H1 (cell line): ENCODE measurements at places on chromosomes 11 and 22.

DNA sequence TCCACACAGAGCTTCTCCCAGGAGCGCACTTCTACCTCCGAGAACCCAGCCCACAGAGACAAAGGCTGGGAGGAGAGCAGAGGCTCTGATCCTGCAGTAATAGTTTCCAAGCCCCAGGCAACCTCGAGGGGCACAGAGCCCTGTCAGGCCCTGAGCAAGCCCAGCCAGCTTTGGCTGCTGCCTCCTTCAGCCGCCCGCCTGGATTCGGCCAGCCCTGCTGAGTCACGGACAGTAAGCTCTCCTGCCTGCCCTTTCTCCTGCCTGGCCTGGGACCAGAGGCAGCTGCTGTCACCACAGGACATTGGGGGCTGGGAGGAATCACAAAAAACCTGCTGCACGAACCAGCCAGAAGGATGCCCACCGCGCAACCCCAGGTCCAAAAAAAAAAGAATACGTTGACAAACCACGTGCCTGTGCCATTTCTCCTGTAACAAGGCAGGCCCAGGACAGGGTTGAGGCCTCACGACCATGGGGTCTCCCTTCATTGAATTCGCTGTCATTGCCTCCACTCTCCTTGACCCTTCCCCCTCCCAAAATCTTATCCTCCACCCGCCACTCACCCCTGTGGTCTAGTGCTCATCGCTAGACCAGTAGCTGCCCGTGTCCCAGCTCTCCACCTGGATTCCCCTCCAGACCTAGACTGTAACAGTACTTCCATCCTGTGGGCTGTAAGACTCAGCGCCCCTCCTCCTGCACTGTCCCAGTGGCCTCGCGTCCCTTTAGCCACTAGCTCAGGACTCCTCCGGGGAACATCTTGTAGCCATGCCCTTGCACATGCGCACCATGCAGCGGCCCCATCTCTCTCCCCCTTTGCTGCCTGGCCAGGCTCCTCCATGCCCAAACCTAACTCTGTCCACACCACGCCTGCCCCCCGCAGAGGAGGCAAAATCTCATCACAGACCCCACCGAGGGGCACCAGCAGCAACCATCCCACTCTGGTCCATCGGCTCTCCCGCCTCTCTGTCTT, 7.4 kb upstream of the SLC22A12 start:
- DNase-seq, result no peak

DNA sequence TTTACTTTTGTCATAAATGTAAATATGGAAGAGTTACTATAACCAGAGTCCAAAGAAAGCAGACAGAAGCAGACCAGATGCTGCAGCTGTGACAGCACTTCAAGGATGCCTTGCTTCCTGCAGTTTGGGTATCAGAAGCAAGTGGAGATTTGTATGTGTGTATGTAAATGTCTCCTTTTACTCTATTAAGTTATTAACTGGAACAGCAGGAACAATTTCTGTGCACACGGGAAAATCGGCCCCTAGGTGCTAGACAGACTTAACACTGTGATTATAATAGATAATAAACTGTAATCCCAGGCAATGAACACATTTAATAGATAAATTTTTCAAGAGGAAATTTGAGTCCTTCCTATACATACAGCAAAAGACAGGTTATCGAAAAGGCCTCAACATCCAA, 178.6 kb upstream of the PITPNB start:
- no peak for DNase-seq

GRCh38 chr11:17395554-17395961, 7.1 kb upstream of the KCNJ11 start:
- DNase-seq, result no peak

GRCh38 chr11:116176484-116177005, 596.2 kb downstream of the BUD13 start:
- no peak for DNase-seq

DNA sequence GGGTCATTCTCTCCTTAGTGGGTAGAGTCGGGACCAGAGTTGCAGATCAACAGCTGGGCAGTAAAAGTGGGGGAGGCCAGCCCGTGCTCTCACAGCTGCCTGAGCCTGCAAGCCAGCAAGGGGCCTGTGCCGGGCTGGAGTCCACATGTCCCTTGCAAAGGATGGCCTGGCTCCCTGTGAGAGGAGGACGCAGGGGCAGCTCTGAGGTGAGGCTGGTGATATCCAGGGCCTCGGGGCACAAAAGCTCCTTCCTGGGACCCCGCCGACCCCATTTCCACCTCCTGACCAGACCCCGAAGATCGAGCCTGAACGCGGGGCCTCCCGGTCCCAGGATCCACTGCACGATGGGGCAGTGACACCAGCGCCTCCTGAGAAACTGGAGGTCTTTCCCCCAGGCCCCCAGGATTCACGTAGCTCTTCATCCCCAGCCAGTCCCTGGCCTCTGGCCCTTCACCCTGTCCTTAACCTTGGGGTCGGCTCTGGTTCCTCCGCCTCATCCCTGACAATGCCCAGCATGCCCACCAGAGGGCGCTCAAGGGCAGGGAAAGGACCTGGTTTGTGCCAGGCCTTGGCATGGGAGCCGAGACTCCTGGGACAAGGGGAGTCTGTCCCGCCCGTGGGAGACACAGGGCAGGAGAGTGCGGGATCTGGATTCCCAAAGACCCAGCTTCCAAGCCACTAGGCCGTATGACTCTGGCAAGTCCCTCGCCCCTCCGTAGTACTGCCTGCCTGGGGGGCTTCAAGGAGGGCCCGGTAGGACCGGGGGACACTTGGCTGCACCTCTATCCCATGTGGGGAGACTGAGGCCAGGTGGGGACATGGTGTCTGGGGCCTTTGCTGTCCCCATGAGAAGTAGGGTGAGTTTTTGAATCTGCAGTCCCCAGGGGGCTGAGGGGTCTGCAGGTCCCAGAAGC, 17.8 kb upstream of the WNT7B start:
- DNase-seq, result peak; percentile 100

DNA sequence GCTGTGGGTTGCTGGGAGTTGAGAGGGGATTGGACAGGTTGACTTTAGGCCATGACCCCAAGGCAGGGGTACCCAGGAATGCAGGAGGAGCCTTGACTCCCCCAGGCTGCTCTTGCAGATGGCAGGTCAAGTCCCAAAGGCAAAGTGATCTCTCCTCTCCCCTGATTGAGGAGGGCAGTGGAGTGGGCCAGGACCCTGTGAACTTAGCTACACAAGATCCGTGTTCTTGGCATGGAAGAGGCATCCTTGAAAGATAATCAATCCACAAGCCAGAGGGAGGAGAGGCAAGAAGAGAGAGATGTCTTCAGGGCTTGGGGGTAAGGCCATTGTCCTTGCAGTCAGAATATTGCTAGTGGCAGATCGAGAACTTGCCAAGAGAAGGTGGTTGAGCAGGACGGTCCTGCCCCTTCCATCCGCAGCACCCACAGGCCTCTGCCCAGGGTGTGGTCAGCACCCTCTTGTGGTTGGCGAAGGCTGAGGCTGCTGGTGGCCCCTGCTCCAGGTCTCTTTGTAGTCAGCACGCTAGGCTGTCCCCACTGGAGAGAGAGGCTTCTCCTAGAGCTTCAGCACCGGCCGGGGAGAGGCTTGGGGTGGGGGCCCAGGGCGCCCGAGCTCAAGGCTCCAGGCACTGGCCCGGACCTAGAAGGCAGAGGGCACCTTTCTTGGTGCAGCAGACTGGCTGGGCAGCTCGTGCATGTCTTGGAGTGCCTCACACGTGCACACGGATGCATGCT, 45.4 kb downstream of the KCNC1 start:
- no peak for DNase-seq

- DNase-seq, result no peak
These were observed 23.3 kb upstream of the RRM1 start for GRCh38 chr11:4071325-4071724.

- DNase-seq, result no peak
These were observed 1.2 kb upstream of the ASCL2 start for GRCh38 chr11:2271327-2272227.

GRCh38 chr22:19904174-19904856, 37.3 kb upstream of the COMT start:
- DNase-seq, result no peak

DNA sequence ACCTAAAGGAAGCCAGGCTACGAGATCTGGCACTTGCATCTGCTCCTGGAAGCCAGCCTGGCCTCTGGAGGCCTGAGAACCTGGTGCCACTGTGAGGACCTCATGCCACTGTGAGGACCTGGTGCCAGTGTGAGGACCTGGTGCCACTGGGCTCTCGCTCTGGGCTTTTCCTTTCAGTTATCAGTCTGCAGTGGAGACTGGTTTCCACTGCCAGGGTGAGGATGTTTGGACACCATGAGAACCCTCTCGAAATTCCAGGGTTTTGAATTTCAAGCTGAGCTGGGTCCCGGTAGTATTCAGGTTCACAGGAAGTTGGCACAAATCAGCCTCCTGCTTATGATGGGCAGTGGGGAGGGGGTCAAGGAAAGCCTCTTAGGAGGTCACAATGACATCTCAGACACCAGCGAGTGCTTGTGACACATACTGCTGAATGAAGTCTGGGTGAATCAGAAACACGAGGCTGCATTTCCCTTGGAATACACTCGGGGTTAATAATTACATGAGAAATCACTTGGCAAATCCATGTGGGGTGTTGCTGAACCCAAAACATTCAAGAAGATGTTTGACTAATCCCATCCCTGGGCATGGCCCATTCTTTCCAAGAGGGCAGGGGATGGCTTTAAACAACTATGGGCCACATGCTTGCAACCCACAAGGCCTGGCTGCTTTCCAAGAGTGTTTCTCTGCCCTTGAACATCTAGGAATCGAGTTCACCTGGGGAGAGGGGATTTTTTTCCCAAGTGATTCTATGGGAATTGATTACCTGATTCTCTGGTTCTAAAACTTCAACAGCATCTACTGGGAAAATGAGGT, 60.2 kb downstream of the LINC01488 start:
- DNase-seq, result no peak

DNA sequence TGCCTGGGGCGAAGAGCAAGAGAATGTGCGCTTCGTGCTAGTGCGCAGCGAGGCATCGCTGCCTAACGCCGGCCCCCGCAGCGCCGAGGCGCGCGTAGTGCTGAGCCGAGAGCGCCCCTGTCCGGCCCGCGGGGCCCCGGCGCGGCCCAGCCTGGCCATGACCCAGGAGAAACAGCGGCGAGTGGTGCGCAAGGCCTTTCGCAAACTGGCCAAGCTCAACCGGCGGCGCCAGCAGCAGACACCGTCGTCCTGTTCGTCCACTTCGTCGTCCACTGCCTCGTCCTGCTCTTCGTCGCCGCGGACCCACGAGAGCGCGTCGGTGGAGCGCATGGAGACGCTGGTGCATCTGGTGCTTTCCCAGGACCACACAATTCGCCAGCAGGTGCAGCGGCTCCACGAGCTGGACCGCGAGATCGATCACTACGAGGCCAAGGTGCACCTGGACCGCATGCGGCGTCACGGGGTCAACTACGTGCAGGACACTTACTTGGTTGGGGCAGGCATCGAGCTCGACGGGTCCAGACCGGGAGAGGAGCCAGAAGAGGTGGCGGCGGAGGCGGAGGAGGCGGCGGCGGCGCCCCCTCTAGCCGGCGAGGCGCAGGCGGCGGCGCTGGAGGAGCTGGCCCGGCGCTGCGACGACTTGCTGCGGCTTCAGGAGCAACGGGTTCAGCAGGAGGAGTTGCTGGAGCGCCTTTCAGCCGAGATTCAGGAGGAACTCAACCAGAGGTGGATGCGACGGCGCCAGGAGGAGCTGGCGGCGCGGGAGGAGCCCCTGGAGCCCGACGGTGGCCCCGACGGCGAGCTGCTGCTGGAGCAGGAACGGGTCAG, 1.0 kb downstream of the RASSF10 start:
- DNase-seq, result peak; percentile 84

DNA sequence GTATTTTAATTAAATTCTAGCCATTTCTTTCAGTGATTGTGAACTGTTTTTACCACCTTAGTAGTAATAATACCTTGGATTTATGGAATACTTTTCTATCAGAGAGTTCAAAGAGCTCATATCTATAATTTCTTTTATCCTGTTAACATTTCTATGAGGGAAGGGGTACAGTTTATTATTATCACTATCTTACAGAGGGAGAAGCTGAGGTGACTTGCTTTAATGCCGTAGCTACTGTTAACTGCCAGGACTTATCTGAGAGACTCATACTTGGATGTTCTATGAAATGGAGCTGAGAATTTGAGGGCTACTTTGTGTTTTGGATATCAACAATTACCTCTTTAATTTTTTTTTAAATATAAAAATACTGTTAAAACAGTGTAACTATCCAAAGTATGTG, 3.3 kb downstream of the REXO2 start:
- DNase-seq, result no peak

DNA sequence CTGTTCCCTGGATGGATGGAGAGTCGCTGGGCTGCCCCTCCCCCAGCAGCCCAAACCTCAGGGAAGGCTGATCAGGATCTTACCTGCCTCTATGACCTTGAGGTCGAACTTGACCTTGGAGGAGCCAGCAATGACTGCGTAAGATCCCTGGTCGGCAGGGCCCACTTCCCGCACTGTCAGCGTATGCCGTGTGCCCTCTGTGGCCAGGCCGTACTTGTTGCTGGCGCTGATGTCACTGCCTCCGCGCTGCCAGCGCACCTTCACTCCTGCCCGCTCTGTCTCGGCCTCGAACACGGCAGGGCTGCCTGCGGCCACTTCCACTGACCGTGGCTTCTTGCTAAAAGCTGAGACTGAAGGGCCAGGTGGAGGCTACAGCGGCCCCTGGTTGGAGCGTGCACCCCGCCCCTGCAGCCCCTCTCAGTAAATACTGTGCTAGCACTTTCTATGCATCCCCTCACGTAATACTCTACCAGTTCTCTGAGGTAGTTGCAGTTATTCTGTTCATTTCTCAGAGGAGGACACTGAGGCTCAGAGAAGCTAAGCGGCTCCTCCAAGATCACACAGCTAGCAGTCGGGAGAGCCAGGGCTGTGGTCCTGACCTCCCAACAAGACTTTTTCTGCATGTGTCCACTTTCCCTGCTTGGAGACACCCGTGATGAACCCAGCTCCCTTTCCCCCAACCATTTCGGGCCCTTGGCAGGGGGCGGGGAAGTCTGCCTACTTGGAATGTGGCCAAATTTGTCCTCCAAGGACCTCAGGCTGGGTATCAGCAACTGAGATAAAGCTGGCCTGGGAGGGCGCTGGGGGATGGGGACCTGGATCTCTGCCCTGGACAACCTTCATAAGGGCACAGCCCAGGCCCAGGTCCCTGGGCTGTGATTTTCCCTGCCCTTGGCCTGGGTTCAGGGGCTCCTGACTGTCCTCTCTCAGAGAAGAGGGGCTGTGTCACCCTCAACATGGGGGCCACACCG, 1.1 kb downstream of the MYBPC3 start:
- DNase-seq, result no peak

DNA sequence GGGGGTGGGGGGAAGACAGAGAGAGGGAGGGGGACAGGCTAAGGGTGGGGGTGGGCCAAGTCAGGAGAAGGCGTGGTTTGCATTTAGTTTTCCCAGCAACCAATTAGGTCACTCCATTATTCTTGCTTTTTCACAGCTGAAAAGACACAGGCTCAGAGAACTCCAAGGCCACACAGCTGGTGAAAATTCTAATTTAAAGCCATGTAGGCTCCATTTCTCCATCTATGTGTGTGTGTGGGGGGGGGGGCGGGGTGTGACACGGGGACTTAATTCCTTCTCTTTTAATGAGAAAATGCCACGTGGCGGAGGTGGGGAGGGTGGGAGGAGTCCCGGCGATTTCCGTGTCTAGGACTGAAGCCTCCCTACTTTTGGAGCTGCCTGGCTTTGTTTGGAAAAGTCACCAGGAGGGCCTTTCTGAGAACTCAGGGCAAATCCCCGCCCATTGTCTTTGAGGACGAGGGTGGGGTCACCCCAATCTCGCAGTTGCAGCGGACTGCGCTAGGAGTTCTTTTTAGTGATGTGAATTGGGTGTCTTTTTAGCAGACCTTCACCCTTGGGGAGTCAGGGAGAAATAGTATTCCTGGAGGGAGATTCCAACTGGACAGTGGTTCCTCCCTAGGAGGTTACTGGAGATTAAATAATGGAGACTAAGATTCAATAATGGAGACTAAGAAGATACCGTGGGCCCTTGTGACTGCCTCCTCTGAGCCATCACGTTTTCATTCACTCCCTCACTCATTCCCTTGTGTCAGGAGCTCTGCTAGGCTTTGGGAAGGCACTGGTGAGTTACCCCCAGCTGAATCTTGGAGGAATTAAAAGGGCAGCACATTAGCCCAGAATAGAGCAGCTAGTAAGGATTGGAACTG, 36.4 kb upstream of the PTPRJ start:
- DNase-seq, result peak; percentile 65
